ENCODE measurements at places on chromosomes 1 and 21.

GRCh38 chr1:170881268-170882265 is 53.8 kb upstream of the MROH9 start:
- DNase-seq = no peak

DNA sequence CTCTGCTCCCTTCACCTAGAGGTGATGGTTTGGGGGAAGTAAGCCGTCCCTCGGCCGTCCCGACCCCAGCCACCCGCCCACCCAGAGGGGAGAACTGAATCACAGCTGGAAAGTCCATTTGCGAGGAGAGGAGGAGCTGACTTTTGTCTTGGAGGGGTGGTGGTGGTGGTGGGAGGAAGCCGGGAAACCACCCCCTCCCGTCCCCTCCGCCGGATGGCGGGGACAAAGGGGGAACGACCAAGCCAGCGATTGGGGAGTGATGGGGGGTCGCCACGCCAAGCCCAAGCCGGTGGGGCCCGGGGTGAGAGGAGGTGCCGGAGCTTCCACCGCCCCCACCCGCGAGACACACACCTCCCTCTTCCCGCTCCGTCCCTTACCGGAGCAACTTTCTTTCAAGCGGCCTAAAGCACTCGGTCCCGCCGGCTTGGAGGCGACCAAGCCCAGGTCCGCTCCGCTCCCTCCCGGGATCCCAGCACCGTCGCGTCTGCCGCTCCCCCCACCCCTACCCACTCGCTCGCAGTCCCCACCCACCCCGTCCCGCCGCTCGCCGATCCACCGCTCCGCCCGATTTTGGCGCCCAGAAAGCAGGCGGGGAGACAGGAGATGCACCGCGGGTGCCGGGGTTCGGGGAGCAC is 540 bp downstream of the ARHGEF2 start:
- peak; percentile 72 for DNase-seq

GRCh38 chr21:46144464-46145070 is 10.8 kb downstream of the FTCD start:
- DNase-seq = no peak

DNA sequence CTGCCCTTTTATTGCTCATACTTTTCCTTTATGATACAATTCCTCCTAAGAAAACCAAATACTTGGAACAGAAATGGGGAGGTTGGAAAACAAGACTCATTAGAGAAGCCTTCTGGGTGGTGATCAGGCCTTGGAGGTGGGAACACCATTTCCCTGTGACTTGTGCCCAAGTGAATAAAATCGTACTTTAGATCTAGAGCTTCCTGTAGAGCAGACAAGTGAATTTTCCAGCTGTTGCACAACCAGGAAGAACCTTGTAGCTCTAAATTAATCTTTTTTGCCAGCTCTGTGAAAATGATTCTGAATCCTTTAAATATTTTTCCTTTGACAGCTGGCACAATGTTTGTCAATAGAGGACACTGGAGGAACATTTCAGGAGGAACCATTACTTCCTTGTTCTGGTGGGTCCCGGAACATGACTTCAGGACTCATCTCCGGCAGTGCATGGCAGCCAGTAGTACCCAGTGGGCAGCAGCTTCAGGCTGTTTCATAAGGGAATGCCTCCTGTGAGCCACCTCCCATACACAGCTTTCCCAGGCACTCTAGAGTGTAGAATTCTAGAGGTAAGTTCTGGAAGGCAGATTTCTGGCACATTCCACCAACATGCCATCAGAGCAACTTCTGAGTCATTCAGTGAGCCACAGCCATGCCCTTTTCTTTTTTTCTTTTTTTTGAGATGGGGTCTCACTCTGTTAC is 5.5 kb upstream of the SNAPIN start:
- DNase-seq = no peak

- no peak for DNase-seq
These were observed 14.1 kb downstream of the PEA15 start for GRCh38 chr1:160219062-160219929.

GRCh38 chr1:81804312-81804711 is 3.6 kb downstream of the ADGRL2 start:
- no peak for DNase-seq

- no peak for DNase-seq
These were observed 28.4 kb downstream of the GLIS1 start for GRCh38 chr1:53710584-53710983.

GRCh38 chr1:171902527-171902926 is 61.2 kb downstream of the DNM3 start:
- no peak for DNase-seq

DNA sequence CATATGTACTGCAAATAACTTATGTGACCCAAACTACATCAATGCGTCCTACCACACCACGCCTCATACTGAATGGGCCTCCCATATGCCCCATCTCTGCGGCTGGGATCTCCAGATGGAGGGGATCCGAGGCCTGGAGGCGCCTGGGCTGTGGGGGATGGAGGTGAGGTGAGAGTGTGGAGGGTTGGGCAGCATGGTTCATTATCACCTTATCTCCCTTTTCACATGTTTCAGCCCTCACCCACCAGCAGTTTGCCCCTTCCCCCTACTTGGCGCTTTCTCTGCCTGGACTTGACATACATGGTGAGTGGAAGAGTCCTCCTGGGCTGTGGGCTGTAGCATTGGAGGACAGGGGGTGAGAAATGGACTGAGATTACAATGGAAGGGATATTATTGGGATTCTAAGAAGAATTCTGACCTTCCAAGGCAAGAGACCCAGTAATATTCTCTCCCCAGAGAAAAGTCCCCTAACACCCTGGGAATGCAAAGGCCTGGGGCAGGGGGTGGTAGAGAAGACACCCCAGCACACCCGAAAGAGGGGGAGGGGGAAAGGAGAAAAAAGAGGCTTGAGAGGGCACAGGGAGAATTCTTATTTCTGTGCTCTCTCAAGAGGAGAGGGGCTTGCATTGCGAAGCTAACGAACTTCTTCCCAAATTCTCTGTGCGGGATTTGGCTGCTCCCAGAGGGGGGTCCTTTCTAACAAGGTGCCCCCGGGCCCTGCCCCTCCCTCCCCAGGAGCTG is 61.4 kb downstream of the MEF2D start:
- DNase-seq = no peak

DNA sequence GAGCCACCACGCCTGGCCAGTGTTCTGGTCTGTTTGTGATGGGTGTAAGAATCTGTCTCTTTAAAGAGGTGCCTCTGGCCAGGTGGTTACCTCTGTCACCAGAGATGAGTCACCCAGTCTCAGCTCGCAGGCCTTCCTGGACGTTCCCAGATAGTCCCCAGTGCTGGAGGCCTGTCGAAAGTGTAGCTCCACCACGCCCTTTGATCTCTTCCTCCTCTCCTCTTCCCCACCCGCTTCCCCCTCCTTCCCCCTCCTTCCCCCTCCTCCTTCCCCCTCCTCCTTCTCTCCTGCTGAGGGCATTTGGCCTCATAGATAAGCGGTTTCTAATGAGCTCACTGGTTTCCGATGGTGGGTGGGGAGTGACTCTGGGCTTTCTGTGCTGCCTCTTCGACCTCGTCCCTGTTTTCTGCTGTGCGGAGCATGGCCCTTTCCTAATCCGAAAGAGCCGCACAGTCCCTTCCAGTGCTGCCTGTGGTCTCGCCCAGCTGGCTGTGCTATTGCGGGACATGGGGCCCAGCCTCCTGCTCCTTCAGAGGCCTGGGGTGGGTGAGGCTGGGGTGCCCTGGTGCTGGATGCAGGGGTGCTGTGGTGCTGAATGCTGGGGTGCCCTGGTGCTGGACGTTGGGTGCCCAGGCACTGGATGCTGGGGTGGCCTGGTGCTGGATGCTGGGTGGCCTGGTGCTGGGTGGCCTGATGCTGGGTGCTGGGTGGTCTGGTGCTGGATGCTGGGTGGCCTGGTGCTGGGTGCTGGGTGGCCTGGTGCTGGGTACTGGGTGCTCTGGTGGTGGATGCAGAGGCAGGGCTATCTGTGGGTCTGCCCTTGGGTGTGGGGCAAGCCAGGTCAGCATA is 19.2 kb downstream of the AGPAT3 start:
- peak; percentile 27 for DNase-seq

DNA sequence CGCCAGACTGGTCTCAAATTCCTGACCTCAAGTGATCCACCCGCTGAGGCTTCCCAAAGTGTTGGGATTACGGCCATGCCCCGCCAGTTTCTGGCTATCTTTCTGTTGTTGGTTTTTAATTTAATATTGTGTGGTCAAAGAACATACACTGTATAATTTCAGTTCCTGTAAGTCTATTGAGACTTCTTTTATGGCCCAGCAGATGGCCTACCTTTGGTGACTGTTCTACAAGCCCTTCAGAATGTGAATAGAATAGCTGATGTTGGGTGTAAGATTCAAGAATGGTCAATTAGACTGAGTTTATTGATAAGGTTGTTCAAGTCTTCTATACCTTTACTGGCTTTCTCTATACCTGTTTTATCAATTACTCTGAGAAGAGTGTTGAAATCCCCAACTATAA is 10.7 kb downstream of the HES2 start:
- no peak for DNase-seq

DNA sequence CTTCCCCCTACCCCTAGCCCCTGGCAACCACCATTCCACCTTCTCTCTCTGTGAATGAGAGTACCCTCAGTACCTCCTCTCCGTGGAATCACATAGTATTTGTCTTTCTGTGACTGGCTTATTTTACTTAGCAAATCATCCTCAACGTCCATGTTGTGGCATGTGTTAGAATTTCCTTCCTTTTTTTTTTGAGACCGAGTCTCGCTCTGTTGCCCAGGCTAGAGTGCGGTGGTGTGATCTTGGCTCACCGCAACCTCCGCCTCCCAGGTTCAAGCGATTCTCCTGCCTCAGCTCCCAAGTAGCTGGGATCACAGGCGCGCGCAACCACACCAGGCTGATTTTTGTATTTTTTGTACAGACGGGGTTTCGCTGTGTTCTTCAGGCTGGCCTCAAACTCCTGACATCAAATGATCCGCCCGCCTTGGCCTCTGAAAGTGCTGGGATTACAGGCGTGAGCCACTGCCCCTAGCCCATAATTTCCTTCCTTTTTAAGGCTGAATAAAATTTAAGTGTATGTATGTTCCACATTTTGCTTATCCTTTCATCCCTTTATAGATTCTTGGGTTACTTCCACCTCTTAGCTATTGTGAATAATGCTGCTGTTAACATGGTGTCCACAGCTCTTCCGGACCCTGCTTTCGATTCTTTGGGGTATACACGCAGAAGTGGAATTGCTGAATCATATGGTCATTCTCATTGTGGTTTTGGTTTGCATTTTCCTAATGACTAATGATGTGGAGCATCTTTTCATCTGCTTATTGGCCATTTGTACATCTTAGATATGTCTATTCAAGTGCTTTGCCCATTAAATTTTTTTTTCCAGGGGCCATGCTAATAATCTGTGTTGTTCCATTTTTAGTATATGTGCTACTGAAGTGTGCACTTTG is 32.3 kb downstream of the ERRFI1 start:
- no peak for DNase-seq

GRCh38 chr1:33502726-33503125 is 30.3 kb downstream of the ZSCAN20 start:
- no peak for DNase-seq

GRCh38 chr1:218492874-218493273 is 147.7 kb downstream of the TGFB2 start:
- no peak for DNase-seq

GRCh38 chr1:116290085-116290705 is 82.8 kb upstream of the ATP1A1 start:
- no peak for DNase-seq

- DNase-seq = no peak
These were observed 18.3 kb downstream of the SUSD4 start for GRCh38 chr1:223345720-223346119.

DNA sequence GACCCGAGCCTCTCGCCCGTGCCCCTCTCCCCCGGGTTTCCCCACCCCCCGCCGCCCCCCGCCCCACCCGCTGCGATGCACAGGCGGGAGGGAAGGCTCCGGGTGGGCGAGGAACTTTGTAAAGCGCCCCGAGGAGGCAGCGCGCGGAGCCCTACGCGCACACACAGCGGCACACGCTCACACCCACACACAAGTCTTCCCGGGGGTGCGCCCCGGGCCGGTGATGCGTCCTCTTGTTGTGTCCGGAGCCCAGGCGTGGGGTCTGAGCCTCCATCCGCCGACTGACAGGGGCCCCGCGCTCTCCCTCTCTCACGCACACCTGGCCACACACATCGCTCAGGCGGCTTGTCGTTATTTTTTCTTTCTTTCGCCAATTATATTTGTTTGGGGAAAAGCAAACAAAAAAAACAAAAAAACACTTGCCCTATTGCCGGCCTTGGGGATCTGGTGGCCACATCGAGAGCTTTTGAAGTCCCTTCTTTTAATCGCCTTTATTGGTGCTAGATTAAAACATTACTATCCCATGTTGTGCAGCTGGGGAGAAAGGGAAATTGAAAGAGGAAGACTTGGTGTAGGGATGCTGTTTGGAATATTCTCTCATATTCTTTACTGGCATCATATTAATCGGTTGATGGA is 770 bp downstream of the NTNG1 start:
- no peak for DNase-seq

- DNase-seq = no peak
These were observed 103.8 kb downstream of the ADARB1 start for GRCh38 chr21:45178070-45178608.

DNA sequence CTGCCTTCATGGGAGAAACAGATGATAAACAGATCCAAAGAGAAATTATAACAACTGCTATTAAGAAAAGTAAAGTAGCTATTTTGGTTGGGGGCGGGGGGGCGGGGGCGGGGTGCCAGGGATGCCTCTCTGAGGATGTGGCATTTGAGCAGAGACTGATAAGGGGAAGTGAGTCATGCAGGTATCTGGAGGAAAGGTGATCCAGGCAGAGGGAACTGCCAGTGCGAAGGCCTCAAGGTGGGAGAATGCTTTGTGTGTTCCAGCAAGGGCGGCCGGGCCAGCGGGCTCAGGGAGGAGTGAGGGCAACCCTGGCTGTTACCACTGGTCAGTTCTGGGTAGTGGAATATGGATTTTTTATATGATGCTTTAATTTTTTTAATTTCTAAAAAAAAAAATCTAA is 7.0 kb upstream of the TNFRSF1B start:
- DNase-seq = peak; percentile 63

- DNase-seq = no peak
These were observed 9.8 kb upstream of the AK5 start for GRCh38 chr1:77271852-77272580.

GRCh38 chr1:227317523-227318015 is 723 bp downstream of the CDC42BPA start:
- DNase-seq = no peak

DNA sequence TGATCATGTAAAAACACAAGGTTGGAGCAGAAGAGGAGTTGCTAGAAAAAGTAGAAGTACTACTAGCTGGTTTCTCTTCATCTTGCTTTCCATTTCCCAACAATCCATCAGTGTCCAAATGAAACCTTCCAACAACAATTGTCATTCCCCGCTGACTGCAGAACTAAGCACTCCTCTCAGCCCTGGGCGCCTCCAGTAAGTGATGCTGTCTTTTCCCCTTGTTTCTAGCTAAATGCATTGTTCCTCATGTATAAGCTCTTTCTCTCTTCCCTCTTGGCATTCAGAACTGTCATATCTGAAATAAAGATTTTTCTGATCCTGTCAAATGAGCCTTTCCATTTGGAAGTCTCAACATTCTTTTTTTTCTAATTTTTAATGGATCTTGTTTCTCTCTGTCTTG is 68.7 kb downstream of the FCRL5 start:
- no peak for DNase-seq
